ENCODE measurements at places on chromosomes 3 and 15.

DNA sequence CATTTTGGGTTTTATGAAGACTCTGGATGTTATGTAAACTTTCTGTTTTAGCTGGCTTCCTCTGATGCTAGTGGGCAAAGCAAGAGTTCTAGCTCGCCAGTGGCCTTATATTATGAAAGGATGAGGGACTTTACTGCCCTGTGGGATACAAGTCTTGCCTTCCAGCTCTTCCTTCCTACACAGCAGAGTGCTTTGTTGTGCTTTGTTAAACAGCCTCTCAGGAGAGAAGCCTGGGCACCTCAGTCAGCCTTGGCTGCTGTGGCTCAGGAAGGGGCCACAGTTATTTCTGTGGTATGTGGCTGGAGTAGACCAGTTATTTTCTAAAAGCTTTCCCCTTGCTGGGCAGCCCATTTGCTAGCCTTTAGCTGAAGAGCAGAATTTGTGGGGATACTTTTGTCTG, 69.5 kb upstream of the SUCLG2 start:
- DNase-seq = no peak

DNA sequence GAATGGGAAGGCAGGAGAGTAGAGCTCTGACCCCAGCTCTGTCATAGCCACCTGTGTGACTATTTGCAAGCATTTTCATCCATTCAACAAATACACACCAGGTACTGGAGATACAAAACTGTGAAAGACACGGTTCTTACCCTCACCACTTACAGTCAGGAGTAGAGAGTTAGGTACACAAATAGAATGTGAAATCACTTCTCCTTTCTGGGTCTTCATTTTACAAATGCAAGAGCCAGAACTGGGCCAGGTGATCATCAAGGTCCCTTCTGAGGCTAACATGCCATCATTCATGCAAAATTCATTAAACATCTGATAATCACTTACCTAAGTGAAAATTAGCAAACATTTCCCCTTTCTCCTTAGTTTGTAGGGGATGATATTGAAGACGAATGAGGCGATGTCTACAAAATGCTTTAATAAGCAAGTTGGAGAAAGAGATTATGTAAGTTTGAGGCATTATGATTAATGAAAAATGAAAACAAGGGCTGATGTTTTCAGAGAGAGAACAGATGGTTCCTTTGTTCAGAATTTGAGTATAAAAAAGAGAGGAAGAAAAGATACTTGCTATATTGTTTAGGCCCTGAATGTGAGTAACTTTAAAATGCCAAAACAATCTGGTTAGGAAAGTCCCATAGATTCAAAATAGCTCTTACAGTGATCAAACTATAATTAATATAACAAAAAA, 88.6 kb downstream of the LPP start:
- DNase-seq = no peak

DNA sequence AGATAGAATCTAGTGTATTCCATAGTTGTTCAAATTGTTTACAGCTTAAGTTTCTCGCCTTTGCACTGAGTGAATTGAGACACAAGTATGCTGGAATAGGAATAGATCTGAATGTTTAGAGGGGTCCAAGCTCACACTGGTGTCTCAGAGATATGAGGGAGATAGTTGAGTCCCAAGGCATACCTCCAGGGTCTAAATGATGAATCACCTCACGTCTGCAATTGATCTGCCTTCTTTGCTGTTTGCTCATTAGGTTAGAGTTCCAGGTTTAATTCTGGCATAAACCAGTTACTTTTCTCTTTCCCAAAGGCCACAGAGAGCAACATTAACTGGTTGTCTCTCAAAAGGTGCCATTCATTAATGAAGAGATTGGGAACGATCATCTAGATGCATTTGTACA, 106.3 kb upstream of the MME start:
- no peak for DNase-seq

DNA sequence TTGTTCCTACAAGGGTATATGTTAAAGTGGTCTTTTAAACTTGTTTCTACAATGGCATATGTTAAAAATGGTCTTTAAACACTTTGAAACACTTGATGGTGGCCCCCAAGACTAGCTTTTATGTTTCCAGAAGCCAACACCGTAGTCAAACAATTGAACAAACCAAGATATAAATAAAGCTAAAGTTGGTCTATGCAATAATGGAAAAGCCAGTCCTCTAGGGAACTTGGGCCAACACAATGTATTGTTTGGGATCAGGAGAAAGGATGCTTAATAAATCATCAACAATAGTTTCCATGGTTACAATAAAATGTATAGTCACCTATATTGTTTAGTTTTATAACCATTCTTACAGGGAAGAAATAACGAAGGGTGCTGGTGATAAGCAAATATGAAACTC, 137.2 kb downstream of the RORA start:
- DNase-seq = no peak

DNA sequence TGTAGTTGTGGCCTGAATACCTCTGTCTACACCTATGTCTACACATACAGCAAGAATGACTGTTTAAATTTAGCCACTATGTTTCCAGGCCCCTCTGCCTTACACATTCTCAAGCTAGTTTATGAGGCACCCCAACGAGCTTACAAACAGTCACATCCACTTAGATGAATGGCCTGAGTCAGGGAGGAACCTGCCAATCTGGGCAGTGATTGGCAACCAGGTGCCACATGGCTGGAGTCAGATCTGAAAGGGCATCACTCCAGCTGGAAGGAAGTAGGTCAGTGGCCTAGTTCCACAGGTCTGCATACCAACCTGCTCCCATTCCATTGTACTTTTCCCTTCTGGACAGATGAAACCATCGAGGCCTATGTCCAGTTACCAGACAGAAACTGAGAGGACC, 136.3 kb downstream of the FOXP1 start:
- DNase-seq = no peak

GRCh38 chr3:62295571-62295970, 77.8 kb downstream of the FEZF2 start:
- DNase-seq = no peak

DNA sequence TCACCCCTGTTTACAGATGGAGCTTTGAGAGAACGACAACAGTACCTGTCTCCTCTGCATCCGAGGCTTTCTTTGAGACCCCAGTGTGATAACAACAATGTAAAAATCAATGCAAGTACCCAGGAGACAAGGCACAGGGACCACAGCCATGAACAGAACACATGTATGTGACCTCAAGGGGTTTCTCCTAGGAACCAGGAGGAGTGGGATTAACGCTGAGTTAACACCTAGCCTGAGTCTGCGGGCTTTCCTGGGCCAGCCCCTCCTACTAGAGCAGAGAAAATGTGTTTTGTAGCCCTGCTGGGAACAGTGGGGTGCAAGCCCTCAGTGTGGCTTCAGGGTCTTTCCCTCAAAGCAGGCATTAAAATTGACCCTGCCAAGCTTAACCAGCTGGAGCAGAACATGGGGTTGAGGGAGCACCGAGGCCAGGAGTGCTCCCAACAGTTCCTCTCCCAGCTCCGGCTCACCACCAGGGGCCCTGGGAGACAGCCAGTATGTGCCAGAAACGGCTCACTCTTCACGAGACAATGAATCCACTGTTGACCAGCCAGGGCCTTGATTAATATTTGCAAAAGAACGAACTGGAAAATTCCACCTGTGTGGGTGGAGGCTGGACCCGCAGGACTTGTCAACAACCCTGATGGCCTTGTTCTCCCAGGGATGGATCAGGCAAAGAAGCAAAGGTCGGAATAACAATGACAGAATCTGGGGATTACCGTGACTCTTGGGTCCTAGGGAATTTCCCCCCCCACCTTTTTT, 3.6 kb downstream of the CHDH start:
- no peak for DNase-seq

GRCh38 chr3:128266453-128266852, 113.2 kb downstream of the EEFSEC start:
- DNase-seq = no peak

- no peak for DNase-seq
Measured at GRCh38 chr3:161415506-161416231, 44.4 kb upstream of the SPTSSB start.

GRCh38 chr15:39248204-39248603, 332.7 kb upstream of the THBS1 start:
- no peak for DNase-seq

- DNase-seq = no peak
Measured at GRCh38 chr15:61530769-61531168, 301.7 kb upstream of the RORA start.

DNA sequence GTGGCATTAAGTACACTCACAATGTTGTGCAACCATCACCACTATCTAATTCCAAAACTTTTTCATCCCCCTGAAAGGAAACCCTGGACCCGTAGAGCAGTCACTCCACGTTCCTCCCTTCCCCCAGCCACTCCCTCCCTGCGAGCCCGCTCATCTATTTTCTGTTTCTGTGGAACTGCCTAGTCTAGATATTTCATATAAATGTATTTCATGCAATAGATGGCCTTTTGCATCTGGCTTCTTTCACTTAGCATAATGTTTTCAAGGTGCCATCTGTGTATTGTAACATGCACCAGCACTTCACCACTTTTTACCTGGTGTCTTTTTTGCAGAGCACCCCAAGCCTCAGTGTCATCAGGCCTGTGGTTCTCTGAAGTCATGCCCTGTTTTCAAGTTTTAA, 10.7 kb downstream of the CGNL1 start:
- no peak for DNase-seq

DNA sequence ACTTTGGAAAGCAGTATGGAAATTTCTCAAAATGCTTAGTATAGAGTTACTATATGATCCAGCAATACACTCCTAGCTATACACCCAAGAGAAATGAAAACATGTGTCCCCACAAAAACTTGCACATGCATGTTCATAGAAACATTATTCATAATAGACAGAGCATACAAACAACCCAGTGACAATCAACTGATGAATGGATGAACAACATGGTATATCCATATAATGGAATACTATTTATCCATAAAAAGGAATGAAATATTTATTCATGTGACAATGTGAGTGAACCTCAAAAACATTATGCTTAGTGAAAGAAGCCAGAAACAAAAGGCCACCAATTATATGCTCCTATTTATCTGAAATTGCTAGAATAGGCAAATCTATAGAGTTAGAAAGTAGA, 6.7 kb downstream of the MYH15 start:
- no peak for DNase-seq

GRCh38 chr3:104385421-104385820, 981.3 kb upstream of the ALCAM start:
- no peak for DNase-seq

- no peak for DNase-seq
Measured at GRCh38 chr3:120462409-120462959, 11.7 kb upstream of the FSTL1 start.

GRCh38 chr3:152060701-152061100, 187.3 kb downstream of the SUCNR1 start:
- DNase-seq = no peak

GRCh38 chr3:100465892-100466777, 26.3 kb upstream of the TMEM45A start:
- no peak for DNase-seq
